Stimulated activated CD8-positive, alpha-beta memory T cell treated with anti-CD3 and anti-CD28 coated beads, Interleukin-7, amount 100 ng/mL, for 24 hours (primary cell): ENCODE measurements at places on chromosomes 2 and 18.

DNA sequence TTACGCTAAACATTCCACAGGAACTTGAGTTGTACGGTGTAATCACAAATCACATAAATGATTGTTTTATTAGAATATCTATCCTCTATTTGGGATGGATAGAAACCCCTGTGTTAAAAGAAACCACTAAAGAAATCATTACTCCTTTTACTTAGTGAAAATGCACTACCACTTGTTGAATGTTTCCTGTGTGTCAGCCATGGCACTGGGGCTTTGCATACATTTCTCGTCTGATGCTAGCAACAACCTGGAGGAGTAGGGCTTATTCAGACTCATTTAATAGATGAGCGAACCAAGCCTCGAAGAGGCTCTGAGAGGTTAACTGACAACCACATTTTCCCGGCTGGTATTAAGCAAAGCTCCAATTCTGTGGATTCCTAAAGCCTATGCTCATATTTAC, 60.5 kb upstream of the PELI1 start:
- DNase-seq = no peak

DNA sequence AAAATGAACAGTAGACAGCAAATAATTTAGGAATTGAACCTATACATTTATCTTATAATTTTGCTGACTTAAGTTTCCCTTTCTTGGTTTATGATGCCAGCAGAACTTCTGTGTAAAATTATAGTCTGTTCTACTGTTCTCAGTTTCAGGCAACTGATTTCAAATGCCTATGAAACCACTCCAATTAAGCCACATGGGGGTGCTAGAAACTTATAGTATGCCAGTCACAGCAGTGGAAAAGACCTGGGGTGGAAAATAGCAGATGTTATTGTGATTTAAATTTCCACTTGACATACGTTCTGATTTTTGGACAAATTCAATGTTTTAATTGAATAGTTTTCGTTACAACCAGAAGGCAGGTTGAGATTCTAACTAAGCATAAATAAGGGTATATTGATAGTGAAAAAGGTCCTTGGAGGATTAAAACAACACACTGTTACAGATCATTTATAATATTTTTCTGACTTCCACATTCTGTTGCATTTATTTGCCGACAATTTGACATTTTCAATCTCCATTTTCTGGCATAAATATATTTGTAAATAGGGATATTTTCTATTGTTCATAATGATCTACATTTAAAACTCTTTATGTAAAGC, 61.4 kb downstream of the CPS1 start:
- DNase-seq = no peak

GRCh38 chr2:129396980-129397599, 582.4 kb upstream of the RAB6C start:
- no peak for DNase-seq

DNA sequence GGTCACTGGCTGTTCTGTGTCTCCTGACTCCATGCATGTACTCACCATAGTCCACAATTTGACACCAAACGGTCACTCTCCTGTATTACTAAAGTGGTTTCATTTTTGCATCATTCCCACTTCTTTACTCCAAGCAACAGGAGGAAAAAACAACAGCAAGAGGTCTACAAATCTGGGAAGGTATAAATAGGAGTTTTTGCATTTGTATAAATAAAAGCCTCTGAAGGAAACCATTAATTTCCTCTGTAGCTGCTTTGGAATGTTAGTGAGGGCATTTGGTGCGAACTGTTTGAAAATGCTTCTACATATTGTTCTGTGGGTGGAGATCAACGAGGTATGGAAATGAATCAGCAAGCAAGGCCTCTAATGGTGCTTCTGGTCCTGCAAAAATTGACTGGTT, 148.5 kb upstream of the DLX2 start:
- no peak for DNase-seq

DNA sequence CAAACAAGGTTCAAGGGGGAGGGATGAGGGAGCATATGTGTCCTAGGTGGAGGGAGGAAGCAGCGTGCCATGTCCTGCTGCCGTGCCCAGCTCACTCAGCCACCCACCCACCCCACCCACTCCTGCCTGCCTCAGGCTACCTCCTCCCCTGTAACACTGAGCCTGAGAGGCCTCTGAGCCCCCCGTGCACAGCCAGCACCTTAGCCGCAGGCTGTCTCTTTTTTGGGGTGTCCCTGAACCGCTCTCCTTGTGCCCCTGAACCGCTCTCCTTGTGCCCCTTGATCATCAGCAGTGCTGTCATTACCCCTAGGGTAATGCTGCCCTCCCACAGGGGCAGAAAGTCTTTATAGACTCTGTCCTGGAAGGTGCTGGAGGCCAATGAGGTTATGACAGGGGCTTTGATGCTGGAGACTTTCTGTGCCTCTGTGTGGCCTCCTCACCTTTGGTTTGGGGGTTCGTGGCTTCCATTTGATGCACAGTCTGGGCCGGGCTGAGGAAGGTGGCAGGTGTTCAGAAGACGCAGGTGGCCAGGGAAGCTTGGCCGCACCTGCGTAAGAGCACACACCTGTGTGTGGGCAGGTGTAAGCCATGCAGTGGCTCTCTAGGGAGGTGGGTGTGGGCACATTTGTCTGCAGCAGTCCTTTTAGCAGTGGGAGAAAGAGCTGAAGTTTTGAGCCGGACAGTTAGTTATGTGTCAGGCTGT, 140.0 kb downstream of the SEPTIN10 start:
- no peak for DNase-seq

- no peak for DNase-seq
Measured at GRCh38 chr2:161414042-161415033, 1.8 kb upstream of the TBR1 start.

GRCh38 chr2:101696272-101697123, 1.0 kb upstream of the MAP4K4 start:
- no peak for DNase-seq

GRCh38 chr2:129117434-129117833, 798.8 kb upstream of the HS6ST1 start:
- no peak for DNase-seq

GRCh38 chr2:205030695-205031094, 485.4 kb downstream of the PARD3B start:
- no peak for DNase-seq

DNA sequence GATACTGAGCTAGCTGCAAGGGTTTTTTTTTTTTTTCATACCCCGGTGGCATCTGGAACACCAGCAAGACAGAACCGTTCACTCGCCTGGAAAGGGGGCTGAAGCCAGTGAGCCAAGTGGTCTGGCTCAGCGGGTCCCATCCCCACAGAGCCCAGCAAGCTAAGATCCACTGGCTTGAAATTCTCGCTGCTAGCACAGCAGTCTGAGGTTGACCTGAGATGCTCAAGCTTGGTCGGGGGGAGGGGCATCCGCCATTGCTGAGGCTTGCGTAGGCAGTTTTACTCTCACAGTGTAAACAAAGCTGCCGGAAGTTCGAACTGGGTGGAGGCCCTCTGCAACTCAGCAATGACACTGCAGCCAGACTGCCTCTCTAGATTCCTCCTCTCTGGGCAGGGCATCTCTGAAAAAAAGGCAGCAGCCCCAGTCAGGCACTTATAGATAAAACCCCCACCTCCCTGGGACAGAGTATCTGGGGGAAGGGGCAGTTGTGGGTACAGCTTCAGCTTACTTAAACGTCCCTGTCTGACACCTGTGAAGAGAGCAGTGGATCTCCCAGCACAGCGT, 5.1 kb upstream of the MIB1 start:
- no peak for DNase-seq

- no peak for DNase-seq
Measured at GRCh38 chr2:46079985-46080560, 217.1 kb upstream of the EPAS1 start.

- DNase-seq = no peak
Measured at GRCh38 chr2:64751286-64752260, 97.9 kb upstream of the SERTAD2 start.

GRCh38 chr18:46657115-46657955, at the start of gene LOXHD1:
LOXHD1 (minus strand) TSS chr18:46657220; CDS start chr18:46657033, 187 bp downstream.
- DNase-seq = no peak

- DNase-seq = no peak
Measured at GRCh38 chr2:118903551-118904479, 38.2 kb upstream of the MARCO start.

GRCh38 chr2:48712151-48712550, 43.4 kb downstream of the LHCGR start:
- no peak for DNase-seq

DNA sequence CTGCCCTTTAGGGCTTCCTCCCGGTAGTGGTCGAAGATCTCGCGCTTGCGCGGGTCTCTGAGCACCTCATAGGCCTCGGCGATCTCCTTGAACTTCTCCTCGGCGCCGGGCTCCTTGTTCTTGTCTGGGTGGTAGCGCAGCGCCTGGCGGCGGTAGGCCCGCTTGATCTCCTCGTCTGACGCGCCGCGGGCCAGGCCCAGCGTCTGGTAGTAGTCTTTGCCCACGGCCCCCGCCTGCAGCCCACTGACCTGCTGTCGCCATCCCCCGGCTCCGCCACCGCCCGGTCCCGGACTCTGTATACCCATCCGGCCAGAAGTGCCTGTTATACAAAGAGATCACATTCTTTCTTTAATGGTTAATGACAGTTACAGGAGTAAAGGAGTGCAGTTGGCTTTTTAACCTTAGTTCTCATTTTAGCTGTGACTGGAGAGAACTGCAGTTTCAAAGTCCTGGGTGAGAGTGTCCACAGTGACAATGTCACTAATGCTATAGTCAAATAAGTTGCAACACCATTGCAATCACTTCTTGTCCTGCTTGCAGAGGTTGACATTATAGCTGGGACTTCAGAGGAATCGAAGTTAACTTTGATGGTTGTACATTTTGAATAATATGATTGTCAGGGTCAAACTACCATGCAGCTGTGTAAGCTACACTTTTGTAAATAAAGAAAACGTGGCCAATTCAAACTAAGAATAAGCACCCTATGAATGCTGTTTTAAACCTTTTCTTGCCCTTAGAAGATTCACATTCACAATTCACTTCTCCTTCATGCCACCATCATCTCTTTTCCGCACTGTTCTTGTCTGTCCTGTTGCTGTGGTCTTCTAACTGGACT, 35.3 kb upstream of the CAVIN2 start:
- no peak for DNase-seq

- DNase-seq = no peak
Measured at GRCh38 chr2:99711144-99711543, 221.3 kb upstream of the REV1 start.

- DNase-seq = no peak
Measured at GRCh38 chr2:227163485-227163997, 464 bp downstream of the COL4A4 start.

DNA sequence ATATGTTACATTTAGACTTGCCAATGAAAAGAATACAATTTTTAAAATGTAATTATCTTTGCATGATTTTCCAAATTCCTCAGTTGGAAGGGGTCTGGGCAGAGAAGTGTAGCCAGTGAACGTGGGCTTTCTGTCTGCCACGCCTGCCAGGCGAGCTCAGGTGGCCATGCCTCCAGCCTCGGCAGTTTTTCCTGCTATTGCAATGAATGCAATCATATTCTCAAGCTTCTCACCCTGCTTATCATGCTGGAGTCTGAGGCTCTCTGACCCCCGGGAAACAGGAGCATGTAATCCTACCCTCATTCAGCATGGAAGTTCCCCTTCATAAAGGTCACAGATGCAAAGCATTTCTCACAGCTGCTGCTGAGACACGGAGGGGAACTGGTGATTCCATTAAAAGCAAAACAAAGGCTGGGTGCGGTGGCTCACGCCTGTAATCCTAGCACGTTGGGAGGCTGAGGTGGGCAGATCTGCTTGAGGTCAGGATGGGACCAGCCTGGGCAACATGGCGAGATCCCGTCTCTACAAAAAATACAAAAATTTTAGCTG, 154.8 kb downstream of the MBP start:
- no peak for DNase-seq

GRCh38 chr2:127559454-127559853, 24.0 kb downstream of the MYO7B start:
- no peak for DNase-seq

- DNase-seq = no peak
Measured at GRCh38 chr2:233129351-233129978, 69.3 kb downstream of the INPP5D start.

DNA sequence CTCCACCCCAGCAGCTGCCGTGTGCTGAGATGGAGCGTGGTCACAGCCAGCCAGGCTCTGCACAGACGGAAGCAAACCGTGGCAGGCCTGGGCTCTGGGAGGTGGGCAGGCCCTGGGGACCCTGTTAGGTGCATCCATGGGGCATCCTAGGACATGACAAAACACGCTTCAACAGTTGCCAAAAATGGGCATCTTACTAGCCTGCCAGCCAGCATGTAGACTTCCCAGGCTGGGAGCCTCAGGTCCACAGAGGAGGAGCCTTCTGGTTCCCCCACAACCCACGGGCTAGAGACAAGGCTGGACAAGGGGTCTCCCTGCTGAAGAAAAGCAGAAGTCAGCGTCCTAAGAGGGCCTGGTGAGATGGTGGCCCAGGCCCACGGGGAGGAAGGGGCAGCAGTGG, 139.5 kb downstream of the HDAC4 start:
- DNase-seq = no peak

DNA sequence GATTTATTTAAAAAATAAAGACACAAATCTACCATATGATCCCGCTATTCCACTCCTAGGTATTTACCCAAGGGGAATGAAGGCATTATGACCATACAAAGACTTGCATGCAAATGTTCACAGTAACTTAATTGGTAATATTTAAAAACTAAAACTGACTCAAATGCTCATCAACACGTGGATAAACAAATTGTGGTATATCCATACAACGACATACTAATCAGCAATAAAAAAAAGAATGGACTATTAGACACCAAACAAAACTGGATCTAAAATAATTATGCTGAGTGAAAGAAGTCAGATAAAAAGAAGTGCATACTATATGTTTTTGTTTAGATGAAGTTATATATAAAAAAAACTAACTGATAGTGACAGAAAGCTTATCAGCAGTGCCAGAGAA, 428.3 kb downstream of the ZEB2 start:
- no peak for DNase-seq

DNA sequence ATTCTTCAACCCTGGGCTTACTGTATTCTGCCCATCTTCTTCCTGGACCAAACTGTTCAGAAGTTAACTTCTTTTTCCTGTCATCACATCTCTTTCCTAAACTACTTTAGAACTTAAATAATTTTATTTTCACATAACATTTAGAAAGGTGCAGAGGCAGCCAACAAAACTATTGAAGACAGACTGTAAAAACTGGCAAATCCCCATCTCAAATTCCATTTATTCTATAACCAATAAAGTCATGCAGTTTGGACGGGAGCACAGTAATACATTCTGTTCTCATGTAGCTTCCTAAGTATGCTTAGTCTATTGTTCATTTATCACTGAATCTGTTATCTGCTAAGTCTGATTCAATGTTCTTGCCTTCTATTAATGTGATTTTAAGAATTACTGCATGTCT, 99.1 kb downstream of the SMAD2 start:
- DNase-seq = no peak

- no peak for DNase-seq
Measured at GRCh38 chr2:239082425-239082824, 234.5 kb downstream of the TWIST2 start.

DNA sequence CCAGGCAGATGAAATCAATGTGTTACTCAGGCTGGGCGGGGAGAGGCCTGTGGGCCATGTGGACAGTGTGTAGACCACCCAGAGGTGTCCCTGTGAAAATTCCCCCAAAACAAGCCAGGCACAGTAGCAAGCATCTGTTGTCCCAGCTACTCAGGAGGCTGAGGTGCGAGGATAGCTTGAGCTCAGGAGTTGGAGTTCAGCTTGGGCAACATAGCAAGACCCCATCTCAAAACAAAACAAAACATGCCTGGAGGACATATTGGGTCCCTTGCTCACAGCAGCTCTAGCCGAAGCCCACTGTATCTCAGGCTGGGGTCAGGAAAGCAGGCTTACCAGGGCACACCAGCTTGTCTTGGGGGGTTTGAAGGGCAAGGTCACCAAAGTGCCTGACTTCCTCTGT, 4.3 kb upstream of the PTMA start:
- DNase-seq = no peak
